ENCODE measurements at places on chromosomes 1 and 21.

DNA sequence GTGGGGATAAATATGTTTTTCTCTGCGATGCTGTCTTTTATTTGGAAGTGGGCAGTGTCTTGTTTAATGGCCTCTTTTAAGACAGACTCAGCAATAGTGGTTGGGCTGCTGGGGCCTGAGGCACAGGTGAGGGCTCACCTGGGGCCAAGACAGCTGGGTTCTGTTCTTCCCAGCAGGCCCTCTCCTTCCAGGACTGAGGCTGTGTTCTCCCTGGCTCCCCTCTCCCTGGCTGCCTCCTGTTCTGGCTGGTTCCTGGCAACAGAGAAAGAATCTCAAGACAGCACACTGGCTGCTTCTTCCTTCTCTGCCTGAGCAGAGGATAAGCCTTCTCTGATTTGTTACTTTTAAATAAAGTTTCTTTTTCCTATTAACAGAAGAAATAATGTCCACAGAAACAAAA, 7.4 kb upstream of the GRHL3 start:
- DNase-seq = no peak

- DNase-seq = no peak
Observed at GRCh38 chr1:167507719-167508118, 10.6 kb downstream of the CD247 start.

- no peak for DNase-seq
Observed at GRCh38 chr1:156851779-156852417, 7.0 kb downstream of the INSRR start.

DNA sequence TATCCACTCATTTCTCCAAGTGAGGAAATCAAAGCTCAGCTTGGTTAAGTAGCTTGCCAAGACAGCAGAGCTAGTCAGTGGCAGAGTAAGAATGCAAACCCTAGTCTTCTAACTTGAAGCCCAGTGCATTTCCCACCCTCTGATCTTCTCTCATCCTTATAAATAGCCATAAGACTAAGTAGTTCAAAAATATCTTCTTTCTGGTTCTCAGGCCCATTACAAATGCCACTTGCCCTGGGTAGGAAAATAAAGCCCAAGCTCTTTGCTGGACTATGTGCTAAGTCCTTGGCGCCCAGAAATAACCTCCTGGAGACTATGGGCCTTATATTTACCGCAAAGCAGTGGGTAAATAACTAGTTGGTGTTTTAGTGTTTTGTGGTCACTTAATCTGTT, 505.8 kb downstream of the PLPP3 start:
- DNase-seq = no peak

DNA sequence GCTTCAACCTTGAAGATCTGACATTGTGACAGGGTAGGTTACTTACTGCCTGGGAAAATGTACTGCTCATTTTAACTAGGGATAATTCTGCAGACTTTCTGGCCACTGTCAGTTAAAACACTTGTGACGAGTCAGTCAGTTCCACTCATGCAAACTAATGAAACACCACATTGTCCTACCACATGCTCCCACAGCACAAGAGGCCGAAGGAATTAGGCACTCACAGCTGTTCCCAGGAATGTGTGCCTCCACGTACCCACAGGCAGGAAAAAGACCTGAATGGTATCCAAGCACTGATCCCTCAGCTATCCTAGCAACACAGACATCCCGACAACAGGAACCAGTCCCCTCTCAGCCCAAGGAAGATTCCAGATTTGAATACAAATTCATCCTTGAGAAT, 12.3 kb downstream of the BCAR3 start:
- no peak for DNase-seq

DNA sequence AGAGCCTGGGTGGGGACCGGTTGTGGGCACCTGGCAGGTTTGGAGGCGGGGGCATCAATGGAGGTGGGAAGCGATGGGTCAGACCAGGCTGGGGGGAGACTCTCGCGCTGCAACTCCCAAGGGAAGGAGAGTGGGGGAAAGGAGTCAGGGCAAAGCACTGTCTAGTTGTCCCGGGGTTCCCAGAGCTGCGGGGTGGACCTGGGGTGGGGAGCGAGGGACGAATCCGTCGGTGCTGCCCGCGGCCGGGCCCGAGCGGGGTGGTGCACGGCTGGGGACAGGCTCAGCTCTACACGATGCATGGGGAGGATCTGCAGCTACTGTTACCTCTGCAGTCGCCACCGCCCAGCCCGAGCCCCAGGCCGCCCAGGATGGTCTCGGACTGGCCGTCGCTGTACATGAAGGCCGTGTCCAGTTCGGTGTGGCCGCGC, 427 bp downstream of the AKR7A2 start:
- DNase-seq = peak; percentile 74

DNA sequence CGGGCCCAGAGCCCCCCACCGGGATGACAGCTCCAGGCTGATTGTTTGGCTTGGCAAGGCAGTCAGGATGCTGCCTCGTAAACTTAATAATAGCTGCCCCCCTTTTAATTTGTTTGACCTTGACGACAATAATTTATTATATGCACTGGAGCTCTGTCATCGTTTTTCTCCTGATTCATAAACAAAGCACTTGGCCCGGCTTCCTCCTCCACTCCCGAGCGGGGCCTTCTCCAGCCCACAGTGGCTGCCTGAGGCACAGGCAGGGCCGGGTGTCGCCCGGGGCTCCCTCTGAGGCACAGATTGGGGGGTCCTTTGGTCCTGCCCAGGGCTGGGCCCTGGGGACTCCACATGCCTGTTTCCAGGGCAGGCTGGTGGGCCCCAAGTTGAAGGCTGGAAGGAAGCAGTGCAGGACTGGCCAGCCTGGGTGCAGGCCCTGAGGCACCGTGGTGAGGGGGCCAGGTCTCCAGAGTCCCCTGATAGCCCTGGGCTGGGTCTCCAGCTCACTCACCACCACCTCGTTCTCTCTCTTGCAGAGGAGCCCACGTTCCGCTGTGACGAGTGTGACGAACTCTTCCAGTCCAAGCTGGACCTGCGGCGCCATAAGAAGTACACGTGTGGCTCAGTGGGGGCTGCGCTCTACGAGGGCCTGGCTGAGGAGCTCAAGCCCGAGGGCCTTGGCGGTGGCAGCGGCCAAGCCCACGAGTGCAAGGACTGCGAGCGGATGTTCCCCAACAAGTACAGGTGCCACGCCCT, 52.0 kb upstream of the ARHGEF16 start:
- no peak for DNase-seq

- DNase-seq = no peak
Observed at GRCh38 chr21:45351526-45352275, 53.3 kb upstream of the COL18A1 start.

DNA sequence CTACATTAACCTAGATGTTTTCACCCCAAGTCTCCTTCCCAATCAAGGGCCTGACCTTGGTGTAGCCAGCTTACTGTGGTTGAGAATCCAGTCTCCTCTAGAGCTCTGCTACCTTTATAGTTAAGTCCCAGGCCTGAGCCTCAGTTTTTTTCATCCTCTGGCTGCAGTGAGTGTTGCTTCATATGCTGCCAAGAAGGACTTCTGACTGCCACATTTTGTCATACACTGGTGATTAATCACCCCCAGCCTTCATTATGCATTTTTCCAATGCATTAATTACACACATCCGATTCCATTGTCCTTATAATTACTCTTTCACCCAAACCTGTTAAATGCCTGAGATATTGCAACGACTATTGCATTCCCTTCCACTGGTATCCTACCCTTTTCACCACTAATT, 66.3 kb upstream of the FGGY start:
- no peak for DNase-seq
